Mucosa of gallbladder (tissue), 1 donor: ENCODE measurements at places on chromosomes 16 and 17. TPM values are rescaled to one million over a fixed set of nuclear protein-coding genes. Genes with fewer than 3 reads are reported as not detected.

Gene DNAH3
- 0.58 TPM for total RNA-seq

Gene GRAPL
- 9.2 TPM for total RNA-seq

Gene PRDM7
- not detected for total RNA-seq

Gene KRTAP9-2
- not detected for total RNA-seq

Gene ABCC11
- total RNA-seq, result 0.81 TPM

Gene CLEC3A
- total RNA-seq, result 3.5 TPM

Gene ADAM11
- total RNA-seq, result 2.8 TPM

Gene ESRP2
- 67.0 TPM for total RNA-seq

Gene PRAC1
- total RNA-seq, result not detected

Gene RHBDF1
- 50.6 TPM for total RNA-seq

Gene CLUH
- 87.4 TPM for total RNA-seq

Gene ZACN
- total RNA-seq, result not detected

Gene NOG
- total RNA-seq, result 0.20 TPM

Gene NOTUM
- total RNA-seq, result 1.3 TPM

Gene CCL4
- 27.6 TPM for total RNA-seq

Gene USP43
- 8.2 TPM for total RNA-seq

Gene UTP4
- total RNA-seq, result 26.0 TPM

Gene OTOP2
- not detected for total RNA-seq

Gene ALOX12B
- total RNA-seq, result 0.43 TPM

Gene LMF1
- total RNA-seq, result 19.6 TPM

Gene ITGAE
- 21.2 TPM for total RNA-seq

Gene HS3ST6
- not detected for total RNA-seq

Gene PLLP
- 206 TPM for total RNA-seq

Gene WNT9B
- 0.14 TPM for total RNA-seq

Gene GABARAPL2
- 121 TPM for total RNA-seq

Gene OGFOD1
- total RNA-seq, result 34.2 TPM

Gene ITGAD
- 0.09 TPM for total RNA-seq

Gene PRM2
- not detected for total RNA-seq

Gene AIPL1
- not detected for total RNA-seq

Gene TANGO6
- 11.0 TPM for total RNA-seq

Gene DHX40
- 33.2 TPM for total RNA-seq

Gene CSH2
- total RNA-seq, result not detected

Gene SCGB1C2
- not detected for total RNA-seq

Gene C1QL1
- total RNA-seq, result 3.2 TPM

Gene MPV17L
- 10.1 TPM for total RNA-seq

Gene KRT33A
- total RNA-seq, result not detected

Gene PYY
- not detected for total RNA-seq

Gene TP53TG3
- not detected for total RNA-seq

Gene PDILT
- not detected for total RNA-seq

Gene EVPL
- total RNA-seq, result 14.9 TPM

Gene MAFG
- 31.6 TPM for total RNA-seq

Gene WFDC1
- total RNA-seq, result 92.6 TPM

Gene KCNJ18
- total RNA-seq, result not detected

Gene MT1G
- total RNA-seq, result 55.2 TPM

Gene TBC1D26
- not detected for total RNA-seq

Gene TBC1D3H
- not detected for total RNA-seq

Gene KRTAP4-3
- total RNA-seq, result not detected

Gene HSPB9
- 0.29 TPM for total RNA-seq

Gene AATK
- total RNA-seq, result 14.2 TPM

Gene CCR7
- 1.3 TPM for total RNA-seq

Gene RPRML
- total RNA-seq, result not detected

Gene SLC46A1
- total RNA-seq, result 46.2 TPM

Gene ABCC6
- 27.5 TPM for total RNA-seq

Gene DOC2A
- 18.8 TPM for total RNA-seq

Gene SEPTIN12
- not detected for total RNA-seq

Gene SLC6A4
- not detected for total RNA-seq
